ENCODE measurements at places on chromosomes 5 and 9.
A peak's percentile ranks its signal among the peaks of the same experiment; 100 is the strongest.

- no peak for DNase-seq
Observed at GRCh38 chr9:106069241-106069640, 374.9 kb downstream of the TMEM38B start.

DNA sequence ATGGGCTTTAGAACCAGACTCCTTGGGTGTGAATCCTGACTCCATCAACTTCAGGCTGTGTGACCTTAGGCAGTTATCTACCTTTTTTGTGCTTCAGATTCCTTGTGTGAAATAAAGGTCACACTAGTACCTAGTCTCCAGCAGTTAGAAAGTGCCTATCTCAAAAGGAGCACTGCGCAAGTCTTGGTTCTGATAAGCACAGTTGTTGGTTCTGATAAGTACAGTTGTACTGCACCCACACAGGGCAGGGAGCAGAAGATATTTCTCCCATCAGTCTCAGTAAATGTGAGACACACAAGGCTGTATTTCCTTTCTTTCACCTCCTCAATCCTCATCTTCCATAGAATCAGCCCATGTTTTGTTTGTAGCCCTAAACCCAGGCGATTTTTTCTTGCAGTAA lies 116.6 kb upstream of the DPYSL3 start:
- DNase-seq: no peak

- no peak for DNase-seq
Observed at GRCh38 chr9:19870988-19871387, 82.2 kb upstream of the SLC24A2 start.

- DNase-seq: no peak
Observed at GRCh38 chr5:149224282-149224681, 47.4 kb upstream of the AFAP1L1 start.

DNA sequence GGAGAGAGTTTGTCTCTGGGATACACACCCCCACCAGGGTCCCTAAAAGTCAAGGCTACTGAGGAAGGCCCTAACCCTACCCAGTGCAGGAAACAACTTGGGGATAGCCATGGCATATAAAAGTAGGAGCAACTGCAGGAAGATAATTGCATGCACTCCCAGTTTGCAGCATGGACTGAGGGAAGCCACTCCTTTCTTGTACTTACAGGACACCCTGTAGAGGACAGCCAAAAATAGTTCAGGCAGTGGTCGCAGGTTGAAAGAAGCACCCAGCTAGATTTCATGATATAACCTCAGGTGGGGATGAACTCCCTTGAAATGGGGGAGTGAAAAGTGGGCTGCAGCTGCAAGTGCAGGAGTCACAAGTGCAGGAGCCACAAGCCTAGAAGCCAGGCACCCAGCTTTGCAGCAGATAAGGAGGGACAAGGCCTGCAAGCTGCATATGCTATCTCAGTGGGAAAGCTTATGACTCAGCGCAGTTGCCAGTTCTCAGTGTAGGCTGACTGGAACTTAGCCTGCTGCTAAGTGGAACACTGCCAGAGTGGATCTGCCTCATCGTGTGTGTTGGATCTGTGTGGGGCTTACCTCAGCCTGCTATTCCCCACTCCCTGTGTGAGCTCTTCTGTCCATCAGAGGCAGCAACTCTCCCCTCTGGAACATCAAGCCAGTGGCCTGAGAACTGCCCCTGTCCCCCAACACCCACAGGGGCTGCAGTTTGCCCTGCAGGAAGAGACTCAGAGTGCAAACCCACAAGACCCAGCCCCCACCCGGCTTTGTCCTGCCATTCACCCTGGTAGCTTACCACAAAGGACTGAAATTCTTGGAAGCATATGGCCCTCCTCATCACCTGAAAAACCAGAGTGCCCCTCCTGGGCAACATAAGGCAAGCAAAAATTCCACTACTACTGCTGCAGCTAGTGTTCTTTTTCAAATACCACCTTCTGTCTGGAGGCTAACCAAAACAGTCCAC lies 42.7 kb downstream of the CYLC2 start:
- DNase-seq: no peak

DNA sequence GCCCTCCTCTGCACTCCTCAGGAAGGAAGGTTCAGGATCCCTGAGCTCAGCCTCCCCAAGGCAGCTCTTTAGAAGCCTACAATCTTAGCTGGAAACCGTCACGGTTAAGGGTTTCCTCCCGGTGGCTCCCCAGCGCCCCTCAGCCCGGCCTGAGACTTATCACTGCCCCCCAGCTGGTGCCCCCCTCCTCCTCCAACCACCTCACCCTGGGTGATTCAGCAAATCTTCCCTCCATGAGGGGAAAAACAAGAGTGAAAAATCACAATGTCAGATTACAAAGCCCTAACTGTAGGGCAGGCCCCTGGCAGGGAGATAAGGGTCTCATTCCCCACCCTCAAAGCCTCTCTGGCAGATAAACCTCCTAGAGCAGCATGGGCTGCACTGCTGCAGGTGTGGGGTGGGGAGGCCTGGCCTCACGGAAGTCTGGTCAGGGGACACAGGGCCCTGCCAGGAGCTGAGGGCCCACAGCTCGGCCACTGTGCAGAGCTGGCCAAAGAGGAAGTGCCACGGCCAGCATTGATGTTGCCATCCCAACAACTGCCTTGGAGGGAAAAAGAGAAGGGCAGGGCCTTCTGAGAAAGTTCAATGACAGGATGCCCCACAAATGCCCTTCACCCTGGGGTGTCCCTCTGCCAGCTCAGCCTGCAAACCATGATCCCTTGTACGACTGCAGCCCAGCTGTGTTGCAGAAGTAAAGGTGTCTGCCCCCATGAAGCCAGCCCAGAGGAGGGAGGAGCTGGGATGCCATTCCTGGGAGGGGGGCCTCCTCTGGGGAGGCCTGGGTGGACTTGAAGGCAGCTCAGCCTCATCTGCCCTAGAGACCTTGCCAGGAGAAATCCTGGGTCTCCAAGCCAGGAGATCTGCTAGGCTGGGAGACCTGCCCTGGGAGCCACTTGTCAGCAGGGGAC lies 25.9 kb downstream of the GFI1B start:
- no peak for DNase-seq

DNA sequence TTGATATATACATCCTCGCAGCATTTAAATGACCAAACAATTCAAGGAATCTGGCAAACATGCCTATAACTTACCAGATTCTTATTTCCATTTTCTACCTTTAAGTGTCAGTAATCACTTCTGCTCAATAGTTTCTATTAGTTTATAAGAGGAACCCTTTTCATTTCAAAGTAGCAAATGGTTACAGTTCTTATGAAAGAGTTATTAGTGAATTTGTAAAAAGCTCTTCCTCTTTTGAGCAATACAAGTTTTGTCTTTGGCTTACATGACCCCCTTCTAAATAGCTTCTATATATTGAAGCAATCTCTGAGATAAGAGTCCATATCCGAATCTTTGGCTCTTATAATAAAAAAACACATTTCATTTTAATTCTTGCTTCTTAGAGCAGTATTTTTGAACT lies 42.0 kb downstream of the ELL2 start:
- DNase-seq: no peak

DNA sequence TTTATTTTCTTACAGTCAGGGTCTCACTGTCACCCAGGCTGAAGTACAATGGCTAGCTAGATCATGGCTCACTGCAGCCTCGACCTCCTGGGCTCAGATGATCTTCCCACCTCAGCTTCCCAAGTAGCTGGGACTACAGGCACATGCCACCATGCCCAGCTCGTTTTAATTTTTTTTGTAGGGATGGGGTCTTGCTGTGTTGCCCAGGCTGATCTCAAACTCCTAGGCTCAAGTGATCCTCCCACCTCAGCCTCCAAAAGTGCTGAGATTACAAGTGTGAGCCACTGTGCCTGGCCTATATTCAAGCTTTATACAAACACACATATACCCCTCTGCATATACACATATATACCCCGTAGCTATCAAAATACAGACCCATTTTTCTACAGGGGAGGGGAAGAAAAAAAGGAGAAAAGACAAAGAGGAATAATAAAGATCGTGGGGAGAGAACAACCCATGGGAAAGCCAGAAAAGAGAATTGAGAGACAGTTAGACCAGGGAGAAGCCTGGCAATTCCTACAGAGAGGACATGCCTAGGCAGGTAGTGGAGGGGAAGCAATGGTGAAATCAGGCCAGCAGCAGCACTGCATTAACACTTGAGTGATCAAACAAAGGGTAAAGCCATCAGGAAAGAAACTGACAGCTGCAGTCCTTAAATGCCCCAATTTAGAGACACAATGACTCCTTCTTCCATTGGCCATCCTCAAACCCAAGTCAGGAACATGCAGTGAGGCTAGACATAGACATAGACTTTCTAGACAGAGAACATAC lies 102.7 kb downstream of the EFNA5 start:
- DNase-seq: no peak

GRCh38 chr9:88733651-88734421 lies 198.9 kb downstream of the NXNL2 start:
- no peak for DNase-seq

- DNase-seq: peak; percentile 23
Observed at GRCh38 chr9:88388886-88389605, 802 bp downstream of the SPIN1 start.

DNA sequence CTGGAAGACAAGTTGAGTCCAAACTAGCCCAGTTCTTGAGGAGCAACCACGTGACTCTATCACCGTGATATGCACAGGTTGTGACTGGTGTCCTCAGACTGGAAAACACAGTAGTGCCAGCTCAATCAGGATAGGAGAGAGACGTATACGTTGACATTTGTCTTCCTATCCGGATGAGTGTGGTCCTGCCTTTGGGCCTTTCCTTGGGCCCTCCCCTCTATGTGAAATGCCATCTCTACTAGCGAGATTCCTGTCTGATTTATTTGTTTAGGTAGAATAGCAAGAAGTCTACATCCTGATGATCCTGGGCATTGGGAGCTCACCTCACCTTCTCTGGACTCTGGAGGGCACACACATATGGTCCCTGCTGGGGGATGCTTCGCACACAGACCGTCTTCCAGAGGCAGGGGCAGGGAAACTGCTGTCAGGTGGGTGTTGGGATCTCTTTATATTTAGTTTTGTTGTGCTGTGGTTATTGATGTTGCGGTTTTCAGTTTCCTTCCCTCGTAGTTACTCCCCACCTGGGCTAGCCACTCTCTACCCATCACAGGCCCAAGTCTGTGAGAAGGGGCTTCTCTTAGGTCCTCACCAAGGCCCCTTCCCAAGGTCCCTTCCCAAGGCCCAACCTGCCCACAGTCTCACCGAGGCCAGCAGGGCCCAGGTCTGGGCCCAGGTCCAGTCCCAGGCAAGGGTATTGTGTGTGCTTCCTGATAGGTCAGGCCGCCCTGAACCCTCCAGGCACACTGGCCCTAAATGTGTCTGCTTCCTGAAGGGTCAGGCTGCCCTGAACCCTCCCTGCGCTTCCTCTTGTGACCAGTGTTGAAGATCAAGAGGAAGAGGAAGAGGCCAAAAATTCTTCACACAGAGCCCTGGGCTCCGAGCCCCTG lies 19.0 kb upstream of the SPINK4 start:
- no peak for DNase-seq

DNA sequence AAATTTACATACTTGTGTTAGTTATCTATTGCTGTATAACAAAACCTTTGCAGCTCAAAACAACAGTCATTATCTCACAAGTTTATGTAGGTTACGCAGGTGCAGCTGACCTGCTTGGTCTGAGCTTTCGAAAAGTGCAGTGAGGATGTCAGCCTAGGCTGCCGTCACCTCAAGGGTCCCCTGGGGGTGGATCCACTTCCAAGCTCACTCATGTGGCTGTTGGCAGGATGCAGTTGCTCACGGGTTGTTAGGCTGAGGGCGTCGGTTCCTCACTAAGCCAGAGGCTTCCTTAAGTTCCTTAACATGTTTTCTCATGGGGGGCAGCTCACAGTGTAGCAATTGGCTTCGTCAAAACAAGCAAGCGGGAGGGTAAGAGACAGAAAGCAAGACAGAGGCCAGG lies 139.8 kb downstream of the DOCK8 start:
- DNase-seq: no peak

DNA sequence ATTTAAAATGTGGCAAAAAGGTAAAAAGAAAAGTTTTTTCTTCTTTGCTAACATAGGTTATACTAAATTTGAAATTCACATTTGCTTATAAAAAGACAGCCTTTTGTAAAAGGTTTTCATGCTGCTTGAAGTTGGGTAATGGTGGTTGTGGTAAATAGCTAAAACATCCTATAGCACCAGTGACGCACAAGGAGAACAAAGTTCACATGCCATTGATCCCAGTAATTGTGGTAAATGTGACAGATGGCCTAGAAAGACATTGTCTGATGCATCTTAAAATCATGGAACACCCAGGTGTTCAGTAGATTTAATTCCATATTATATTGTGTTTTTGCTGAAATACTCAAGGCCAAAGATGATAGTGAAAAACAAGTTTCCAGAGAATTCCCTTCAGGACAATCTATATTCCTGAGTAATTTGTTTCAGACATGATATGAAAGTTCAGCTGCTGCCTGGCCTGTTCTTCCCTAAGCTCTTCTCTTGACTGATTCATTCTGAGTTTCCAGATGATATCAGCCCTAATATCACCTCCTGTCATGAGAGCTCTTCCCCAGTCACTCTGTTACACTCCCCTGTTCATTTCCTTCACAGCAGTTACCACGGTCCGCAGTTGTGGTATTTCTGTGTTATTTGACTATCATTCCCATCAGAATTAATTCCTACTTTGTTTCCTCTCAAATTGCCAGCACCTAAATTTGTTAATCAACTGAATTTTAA lies 4.6 kb upstream of the FBXL17 start:
- no peak for DNase-seq

- DNase-seq: no peak
Observed at GRCh38 chr9:120030847-120031246, 549.1 kb downstream of the CDK5RAP2 start.

Measured in activated T-cell treated with anti-CD3 and anti-CD28 coated beads for 24 hours (primary cell).